Central memory CD4-positive, alpha-beta T cell (primary cell): ENCODE measurements at places on chromosomes 2 and 18.

GRCh38 chr18:48627216-48627615 is 88.4 kb downstream of the CTIF start:
- no peak for DNase-seq

- no peak for DNase-seq
Measured at GRCh38 chr2:26809211-26809610, 23.4 kb downstream of the CENPA start.

DNA sequence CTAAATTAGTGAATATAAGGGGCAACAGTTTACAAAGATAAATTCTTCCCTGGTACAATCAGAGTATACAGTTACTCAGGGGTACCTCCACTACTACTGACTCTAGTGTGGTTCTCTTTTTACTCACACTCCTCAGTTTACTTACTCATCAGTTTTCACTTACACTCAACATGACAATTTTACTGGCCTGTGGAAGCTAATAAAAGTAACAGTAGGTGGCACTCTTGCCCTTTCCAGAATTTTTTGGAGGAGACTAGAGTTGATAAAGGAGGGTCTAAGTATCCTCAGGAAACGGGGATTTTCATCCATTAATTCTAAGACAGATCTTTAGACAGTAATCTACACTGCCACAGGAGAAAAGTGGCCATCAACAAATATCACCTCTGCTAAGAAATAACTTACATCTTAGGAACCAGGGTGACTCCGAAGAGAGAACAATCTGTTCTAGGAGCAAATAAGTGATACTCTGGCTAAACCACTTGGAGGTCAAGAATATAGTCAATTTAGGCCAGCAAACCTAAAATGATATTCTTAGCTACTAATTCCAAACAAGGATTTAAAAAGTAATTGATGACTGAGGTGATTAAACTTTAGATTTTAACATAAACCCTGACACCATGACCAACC is 61.3 kb downstream of the ATL2 start:
- peak; percentile 23 for DNase-seq

DNA sequence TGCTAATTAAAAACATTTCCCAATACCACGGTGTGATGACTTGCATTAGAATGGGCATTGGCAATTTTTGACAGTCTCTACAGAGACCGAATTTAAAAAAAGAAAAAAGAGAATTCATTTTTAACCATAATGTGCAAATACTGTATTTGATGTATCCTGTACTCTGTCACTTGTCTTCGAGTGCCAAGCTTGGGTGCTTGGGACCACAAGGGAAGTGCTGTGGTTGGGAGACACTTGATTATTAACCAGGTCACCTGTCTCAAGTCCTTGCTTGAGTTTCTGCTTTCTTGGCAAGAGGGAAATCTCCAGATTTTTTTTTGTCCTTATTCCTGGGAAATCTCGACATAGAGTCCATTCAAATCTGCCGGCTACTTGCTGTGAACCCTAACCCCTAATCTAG is 209.0 kb downstream of the MC4R start:
- DNase-seq, result no peak

DNA sequence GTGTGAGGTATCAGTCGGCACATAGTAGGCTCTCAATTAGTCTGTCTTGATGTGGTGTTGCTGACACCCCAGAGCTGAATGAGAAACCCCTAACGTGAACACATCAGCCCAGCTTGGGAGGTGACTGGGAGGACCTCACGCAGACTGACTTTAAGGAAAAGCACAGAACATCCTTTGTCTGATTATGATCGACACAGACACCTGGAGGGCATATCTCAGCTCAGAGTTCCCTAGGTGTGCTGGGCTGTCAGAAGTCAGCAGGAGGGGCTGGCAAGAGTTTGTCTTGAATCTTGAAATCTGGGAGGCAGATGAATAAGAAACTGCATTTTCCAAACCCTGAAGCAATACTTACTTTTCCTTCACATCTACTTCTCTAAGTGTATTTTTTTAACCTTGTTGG is 16.8 kb upstream of the MYCN start:
- DNase-seq, result no peak

- no peak for DNase-seq
Measured at GRCh38 chr18:44080054-44080453, 600.6 kb upstream of the SETBP1 start.

GRCh38 chr2:191845876-191846514 is 893 bp downstream of the CAVIN2 start:
- DNase-seq, result no peak

DNA sequence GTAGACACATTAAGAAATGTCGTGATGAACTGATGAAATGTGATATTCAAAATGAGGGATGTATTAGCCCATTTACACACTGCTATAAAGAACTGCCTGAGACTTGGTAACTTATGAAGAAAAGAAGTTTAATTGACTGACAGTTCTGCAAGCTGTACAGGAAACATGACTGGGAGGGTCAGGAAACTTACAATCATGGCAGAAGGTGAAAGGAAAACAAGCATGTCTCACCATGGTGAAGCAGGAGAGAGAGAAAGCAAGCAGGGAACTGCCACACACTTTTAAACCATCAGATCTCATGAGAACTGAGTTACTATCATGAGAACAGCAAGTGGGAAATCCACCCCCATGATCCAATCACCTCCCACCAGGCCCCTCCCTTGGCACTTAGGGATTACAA is 1010.8 kb upstream of the CELF4 start:
- peak; percentile 24 for DNase-seq
